Right forelimb (tissue), 1 donor: ENCODE measurements at places on chromosomes 2 and 18.

GRCh38 chr18:37674570-37674969 is 109.0 kb upstream of the CELF4 start:
- DNase-seq, result no peak

- DNase-seq, result no peak
These were observed 8.6 kb upstream of the PCARE start for GRCh38 chr2:29082804-29083495.

- no peak for DNase-seq
These were observed 57.3 kb downstream of the NRP2 start for GRCh38 chr2:205739620-205740019.

DNA sequence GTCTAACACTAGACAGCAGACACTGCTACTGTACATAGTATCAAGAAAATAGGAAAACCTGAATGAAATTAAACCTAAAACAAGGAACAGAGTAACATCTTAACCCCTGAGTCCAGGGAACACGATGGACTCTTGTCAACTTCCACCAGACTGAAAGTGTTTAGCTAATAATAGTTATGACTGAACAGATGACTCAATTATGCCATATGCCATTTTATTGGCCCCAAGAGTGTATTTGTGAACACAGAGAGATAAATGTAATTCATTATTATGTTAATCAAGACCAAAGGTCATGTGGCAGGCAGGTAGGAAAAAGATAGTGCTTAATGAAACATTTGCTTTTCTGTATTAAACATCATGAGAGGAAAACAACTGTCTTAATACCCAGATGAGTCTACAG is 58.0 kb downstream of the NYAP2 start:
- no peak for DNase-seq

DNA sequence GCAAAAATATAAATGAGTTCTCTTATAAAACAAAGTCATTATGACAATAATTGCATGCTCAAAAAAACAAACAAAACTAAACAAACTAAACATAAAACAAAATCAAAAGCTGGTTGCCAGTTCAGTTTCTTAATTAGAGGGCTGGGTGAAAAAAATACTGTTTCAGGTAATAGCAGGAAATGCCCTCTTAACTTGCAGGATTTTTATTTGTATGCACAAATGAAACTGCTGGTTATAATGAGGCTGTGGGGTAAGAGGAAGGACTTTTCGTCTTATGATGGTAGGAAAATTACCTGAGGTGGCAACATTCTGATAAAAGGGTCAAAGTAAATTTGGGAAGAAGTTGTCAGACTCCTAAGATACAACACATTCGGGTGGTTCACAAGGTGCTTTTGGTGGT is 21.5 kb upstream of the CDKL4 start:
- no peak for DNase-seq

GRCh38 chr2:112010751-112011150 is 44.3 kb upstream of the TMEM87B start:
- DNase-seq, result no peak

- no peak for DNase-seq
These were observed 3.4 kb downstream of the LPIN1 start for GRCh38 chr2:11749646-11750349.

- DNase-seq, result no peak
These were observed 288.4 kb downstream of the SOX11 start for GRCh38 chr2:5980450-5981190.

GRCh38 chr2:18387441-18388206 is 172.8 kb downstream of the RDH14 start:
- DNase-seq, result peak; percentile 89

DNA sequence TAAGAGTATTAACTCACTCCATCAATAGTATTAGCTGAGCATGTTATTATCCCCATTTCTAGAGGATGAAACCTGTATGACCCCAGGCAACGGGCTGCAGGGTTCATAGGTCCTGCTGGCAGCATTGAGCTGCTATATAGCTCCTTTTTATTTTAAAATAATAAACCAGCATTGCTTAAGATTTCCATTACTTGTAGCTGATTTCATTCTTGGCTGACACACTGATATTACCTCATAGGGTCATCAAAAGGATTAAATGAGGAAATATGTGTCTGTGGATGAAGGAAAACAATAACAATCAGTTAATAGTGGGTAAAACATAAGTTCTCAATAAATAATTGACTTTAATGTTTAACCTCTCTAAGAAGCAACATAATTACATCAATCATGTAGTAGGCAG is 48.3 kb upstream of the NRP2 start:
- DNase-seq, result no peak

GRCh38 chr2:75788902-75789301 is 78.2 kb upstream of the GCFC2 start:
- no peak for DNase-seq

- no peak for DNase-seq
These were observed 26.0 kb upstream of the CSRNP3 start for GRCh38 chr2:165443511-165443910.

- no peak for DNase-seq
These were observed 814 bp upstream of the RAB1A start for GRCh38 chr2:65130664-65131175.

- peak; percentile 58 for DNase-seq
These were observed 77.0 kb upstream of the SERTAD2 start for GRCh38 chr2:64730551-64731262.

GRCh38 chr2:120392923-120393322 is 47.0 kb downstream of the INHBB start:
- no peak for DNase-seq

DNA sequence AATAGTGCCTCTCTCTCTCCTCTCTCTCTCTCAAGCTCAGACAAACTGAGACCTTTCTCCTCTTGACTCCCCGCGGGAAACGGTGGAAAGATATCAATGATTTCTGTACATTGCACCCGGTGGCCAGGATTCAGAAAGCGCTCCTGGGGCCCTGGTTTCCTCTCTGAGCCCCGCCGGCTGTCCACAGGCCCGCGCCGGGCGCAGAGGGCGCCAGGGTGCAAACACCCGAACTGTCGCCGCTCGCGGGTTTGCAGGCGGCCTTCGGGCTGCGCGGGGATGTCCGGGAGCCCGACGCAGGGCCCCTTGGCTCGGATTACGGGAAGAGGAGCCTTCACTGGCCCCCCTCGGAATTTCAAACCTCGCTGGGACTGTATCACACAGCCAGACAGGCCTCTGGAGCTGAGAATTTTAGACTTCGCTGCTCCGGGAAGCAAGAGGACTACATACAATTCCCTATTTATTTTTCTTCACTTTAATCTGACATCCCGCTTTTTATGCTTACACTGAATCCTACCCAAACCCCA is 5.2 kb upstream of the EN1 start:
- no peak for DNase-seq

DNA sequence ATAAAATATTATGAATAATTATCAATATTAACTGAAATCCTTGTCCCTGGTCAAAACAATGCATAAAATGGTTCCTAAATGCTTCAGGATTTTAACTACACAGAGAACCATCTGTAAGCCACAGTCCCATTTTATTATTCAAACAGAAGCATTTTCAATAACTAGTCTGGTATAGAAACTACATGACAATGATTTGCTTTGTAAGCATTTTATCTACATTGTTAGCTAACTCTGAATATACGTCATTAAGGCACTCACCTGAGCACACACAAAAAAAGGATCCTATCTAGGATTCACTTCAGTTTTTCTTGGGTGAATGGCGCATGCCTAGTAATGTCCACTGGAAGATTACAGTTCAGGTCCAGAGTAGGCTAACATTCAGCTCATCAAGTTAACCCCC is 22.8 kb downstream of the EPB41L3 start:
- DNase-seq, result no peak

GRCh38 chr2:68653538-68653982 is 10.2 kb downstream of the PROKR1 start:
- no peak for DNase-seq

DNA sequence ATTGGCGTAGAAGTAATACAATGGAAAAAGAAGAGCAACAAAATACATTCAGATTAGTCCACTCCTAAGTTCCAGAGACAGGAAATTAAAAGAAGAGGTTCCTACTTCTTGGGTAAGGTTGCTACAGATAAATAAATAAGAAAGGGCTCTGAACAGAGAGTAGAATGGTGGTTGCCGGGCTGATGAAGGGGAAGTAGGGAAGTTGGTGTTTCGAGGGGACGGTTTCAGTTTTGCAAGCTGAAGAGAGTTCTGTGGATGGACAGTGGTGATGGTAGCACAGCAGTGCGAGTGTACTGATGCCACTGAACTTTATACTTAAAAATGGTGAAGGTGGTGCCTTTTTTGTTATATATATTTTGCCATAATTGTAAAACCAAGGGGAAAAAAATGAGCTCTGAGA is 48.2 kb downstream of the CABYR start:
- no peak for DNase-seq

DNA sequence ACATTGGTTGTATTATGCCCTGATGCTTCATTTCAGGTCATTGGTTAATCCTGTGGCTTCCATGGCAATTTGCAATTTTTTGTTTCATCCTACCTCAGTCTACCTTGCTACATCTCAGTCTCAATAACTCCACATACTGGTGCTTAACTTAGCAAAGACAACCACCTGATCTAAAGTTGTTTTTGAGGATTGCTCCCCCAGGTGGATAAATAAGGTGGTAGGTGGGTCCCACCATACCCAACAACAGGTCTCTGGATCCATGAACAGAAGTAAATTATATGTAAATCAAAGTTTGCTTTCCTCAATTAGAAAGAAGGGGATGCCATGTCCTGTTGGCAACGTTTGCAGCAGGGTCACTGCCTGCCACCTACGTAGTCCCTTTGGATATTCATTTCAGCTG is 7.0 kb downstream of the XIRP2 start:
- no peak for DNase-seq

GRCh38 chr18:484749-485464 is 15.6 kb downstream of the COLEC12 start:
- no peak for DNase-seq

DNA sequence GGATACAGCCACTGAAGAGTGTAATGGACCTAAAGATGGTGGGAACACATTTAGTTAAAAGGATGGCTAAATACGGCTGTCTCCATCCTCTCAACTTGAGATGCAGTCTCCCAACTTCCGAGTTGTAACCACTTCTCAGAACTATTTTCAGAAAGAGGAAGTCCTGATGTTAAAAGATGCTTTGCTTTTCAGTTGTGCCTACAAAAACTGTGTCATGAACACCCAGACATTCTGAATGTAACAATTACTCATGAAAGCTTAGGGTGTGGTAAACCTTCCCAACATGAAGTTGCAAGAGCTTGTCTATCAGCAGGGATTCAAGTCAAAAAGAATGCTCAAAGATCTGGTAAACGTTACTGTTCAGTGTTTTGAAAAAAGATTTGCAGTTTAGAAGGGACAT is 147.9 kb downstream of the DOCK10 start:
- no peak for DNase-seq
